GM13977 (cell line): ENCODE measurements at places on chromosomes 4 and X.

- no peak for DNase-seq
Measured at GRCh38 chr4:57462843-57463242, 352.7 kb upstream of the IGFBP7 start.

DNA sequence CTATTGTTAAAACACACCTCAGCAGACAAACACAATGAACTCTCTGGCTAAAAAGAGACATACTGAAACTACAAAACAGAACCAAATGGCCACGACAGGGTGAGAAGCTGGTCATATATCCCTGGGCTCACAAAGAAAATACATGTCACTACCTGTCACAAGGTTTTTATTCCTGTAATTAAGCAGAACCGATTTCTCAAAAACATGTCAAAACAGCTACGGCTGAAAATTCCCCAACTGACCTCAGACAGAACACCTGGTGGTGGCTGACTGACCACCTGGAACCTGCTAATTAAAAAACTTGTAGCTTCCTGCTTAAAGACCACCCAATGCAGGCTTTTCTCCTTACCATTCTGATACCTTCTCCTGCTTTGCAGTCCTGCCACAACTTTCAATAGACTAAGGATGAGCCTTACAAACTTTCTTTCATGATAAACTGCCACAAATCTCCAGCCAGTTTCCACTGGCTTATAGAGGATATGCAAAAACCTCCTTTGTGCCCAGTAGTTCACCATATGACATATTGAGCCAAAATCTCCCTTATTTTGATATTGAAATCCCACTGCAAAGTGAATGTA, 571.9 kb downstream of the SPOCK3 start:
- DNase-seq, result peak; percentile 30

DNA sequence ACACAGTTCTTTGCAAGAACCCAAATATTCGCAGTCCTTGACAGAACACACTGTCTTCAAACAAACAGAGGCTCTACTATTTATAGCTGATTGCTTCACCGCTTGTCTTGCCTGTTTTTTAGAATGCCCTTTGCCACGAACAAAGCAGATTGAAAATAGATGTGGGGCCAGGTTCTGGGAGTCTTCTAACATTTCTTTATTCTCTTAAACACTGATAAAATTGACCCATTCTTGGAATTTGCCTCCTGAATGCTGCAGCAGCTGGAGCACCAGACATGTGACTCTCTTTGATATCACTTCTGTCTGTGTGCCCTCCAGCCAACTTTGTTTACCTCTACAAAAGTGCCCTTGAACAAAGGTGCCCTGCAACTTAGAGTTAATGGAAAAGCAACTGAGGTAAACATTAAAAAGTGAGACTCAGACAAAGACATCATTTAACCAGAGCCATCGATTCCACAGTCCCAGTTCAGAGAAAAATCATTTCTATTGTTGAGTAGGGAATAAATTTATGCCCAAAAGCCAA, 64.2 kb upstream of the SPP1 start:
- no peak for DNase-seq

GRCh38 chr4:7655511-7656243, 220.9 kb upstream of the PSAPL1 start:
- no peak for DNase-seq

DNA sequence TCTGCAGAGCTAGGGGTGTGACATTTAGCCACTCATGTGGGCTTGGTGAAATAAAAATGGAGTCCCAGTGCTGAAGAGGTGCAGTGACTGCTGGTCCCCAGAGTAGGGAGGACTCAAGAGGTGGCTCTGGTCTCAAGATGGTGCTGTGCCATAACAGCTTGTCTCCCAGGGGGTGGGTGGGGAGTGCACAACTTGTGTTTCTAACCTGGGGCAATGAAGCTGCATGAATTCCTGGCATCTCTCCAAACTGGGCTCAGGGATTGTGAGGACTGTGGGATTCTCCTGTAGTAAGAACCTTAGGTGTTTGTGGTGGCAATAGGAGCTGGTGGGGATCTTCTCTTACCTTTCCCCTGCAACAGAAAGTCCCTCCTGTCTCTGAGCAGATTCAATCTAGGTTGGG, 278.9 kb upstream of the SFRP2 start:
- no peak for DNase-seq

DNA sequence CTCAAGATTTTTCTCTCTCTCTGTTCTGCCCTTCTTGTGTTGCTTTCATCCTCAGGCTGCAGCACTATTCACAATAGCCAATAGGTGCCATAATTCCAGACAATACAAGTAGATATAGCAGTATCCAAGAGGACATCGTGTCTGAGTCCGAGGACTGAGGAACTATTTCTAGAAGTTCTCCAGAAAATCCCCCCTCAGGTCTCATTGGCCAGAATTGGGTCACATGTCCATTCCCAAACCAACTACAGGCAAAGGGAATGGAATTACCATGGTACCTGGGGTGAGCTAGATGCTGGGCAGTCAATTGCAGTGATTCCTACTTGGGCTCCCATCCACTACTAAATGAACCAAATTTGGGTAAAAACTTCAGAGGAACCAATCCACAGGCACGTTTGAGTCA, 301.9 kb upstream of the RASGEF1B start:
- DNase-seq, result no peak

- DNase-seq, result no peak
Measured at GRCh38 chrX:130083107-130083490, 27.2 kb downstream of the ELF4 start.

GRCh38 chrX:23008431-23009099, 8.8 kb downstream of the DDX53 start:
- DNase-seq, result no peak

DNA sequence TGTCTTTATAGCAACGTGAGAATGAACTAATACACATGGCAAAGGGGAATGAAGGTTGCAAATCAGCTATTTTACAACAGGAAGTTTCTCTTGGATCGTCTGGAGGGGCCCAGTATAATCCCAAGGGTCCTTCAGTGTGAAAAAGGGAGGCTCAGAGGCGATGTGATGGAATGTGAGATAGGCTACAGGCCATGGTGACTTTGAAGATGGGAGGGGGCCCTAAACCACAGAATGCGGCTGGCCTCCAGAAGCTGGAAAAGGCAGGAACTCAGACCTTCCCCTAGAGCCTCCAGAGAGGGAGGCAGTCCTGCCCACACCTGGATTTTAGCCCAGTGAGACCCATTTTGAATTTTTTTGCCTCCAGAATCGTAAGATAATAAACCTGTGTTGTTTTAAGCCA, 69.4 kb upstream of the PGM2 start:
- DNase-seq, result no peak

DNA sequence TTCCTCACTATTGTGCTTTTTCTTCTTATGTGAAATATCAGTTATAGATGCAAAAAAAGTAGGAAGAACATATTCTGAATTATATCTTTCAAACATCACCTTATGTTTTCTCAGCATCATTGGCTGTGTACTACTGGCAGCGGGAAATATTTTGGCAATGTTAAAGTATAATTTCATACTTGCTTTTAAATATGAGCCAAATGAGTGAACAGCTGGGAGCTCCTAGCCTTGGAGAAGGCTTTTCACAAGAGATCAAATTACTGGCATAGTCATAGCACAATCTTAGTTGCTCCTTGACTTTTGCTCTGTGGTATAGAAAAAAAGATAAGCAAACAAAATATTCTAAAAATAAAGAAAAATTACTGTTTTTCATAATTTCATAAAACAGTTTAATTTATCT, 1575.8 kb upstream of the PABPC4L start:
- DNase-seq, result no peak

GRCh38 chr4:82852751-82853285, 38.1 kb downstream of the SEC31A start:
- DNase-seq, result no peak

- no peak for DNase-seq
Measured at GRCh38 chr4:30754021-30754420, 33.9 kb downstream of the PCDH7 start.
